ENCODE measurements at places on chromosomes 5 and 9. TPM values are rescaled to one million over a fixed set of nuclear protein-coding genes. Genes with fewer than 3 reads are reported as not detected.

- no peaks in the 10 kb centered on the region for H3K36me3 ChIP-seq
- H3K27ac ChIP-seq, result no peak overlapping the region
- no peak for DNase-seq
- no peaks in the 10 kb centered on the region for H3K27me3 ChIP-seq
- H3K4me3 ChIP-seq, result no peak overlapping the region
Observed at GRCh38 chr5:68886814-68887213, 207.0 kb upstream of the SLC30A5 start.

- H3K27ac ChIP-seq, result no peak overlapping the region
- H3K4me3 ChIP-seq, result no peak overlapping the region
- DNase-seq, result no peak
- H3K36me3 ChIP-seq, result peaks cover 26% of the 10 kb centered on the region
- no peaks in the 10 kb centered on the region for H3K27me3 ChIP-seq
- H3K4me1 ChIP-seq, result peaks cover 21% of the 10 kb centered on the region
Observed at GRCh38 chr9:2767800-2768677, 50.7 kb downstream of the KCNV2 start.

DNA sequence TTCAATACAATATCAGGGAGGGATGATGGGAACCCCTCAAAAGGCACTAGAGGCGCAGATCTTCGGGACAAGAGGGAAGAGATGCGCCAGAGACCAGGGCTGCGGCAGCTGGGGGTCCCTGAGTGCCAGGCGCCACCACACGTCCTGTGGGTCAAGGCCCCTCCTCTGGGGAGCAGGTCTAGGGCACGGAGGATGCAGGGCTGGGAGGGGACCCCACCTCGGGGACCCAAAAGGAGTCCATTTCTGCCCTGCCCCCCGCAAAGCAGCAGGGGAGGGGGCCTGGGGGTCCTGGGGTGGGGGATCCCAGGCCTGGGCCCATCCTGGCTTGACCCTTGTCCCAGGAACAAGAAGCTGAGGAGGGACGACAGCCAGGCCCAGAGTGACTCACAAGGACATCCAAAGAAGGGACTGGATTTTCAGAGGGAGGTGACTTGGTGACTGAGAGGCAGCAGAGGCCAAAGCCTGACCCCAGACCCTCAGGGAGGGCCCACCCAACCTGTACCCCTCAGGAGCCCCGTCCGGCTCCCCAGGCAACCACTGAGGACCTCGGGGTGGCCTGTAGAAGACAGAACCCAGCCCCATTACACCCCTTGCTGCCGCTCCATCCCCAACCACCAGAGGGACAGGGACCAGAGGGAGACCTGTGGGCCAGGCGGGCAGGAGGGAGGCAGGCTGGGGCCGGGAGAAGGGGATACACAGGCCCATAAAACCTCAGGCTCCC, 54.2 kb downstream of the LRSAM1 start:
- H3K4me3 ChIP-seq, result no peak overlapping the region
- no peak overlapping the region for H3K27ac ChIP-seq
- no peaks in the 10 kb centered on the region for H3K27me3 ChIP-seq
- peaks cover 4% of the 10 kb centered on the region for H3K36me3 ChIP-seq
- no peak for DNase-seq

DNA sequence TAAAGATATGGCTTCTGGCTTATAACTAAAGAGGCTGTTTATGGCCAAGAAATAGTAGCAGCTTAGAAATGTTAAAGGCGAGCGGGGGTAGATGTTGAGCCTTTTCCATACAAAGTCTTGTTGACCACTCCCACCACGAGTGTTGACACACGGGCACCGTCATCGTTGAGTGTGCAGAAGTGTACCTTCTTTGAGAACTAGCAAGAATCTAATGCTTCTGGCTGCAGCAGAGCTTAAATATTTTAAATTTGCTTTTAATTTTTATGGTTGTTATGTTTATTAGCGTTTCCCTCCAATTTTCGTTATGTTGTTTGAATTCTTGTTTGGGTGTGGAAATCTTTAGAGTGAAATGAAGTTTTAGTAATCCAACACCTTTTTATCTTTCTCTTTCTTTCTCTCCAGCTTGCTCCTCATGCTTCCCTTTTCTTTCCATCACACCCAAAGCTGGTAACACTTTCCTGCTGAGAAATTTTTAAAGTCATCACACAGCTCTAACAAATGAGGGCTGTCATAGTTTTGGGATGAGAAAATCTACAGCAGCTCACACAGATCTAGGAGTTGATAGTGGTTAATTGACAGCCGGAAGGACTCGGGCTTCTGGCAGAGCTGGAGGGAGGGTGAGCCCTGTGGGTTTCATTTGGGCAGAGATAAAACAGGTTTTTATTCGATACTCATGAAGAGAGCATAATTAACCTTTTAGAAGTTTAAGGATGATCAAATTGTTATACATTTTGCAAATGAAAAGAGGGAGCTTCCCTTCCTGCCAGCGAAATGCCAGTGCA, 120.1 kb upstream of the ZNF608 start:
- no peak for DNase-seq
- no peaks in the 10 kb centered on the region for H3K36me3 ChIP-seq
- no peak overlapping the region for H3K4me3 ChIP-seq

GRCh38 chr5:107871023-107871422, 200.3 kb upstream of the EFNA5 start:
- H3K4me1 ChIP-seq, result peaks cover 12% of the 10 kb centered on the region
- H3K36me3 ChIP-seq, result no peaks in the 10 kb centered on the region
- no peaks in the 10 kb centered on the region for H3K27me3 ChIP-seq
- no peak overlapping the region for H3K27ac ChIP-seq
- DNase-seq, result no peak
- H3K4me3 ChIP-seq, result no peak overlapping the region

- H3K4me1 ChIP-seq, result peaks cover 44% of the 10 kb centered on the region
- no peak overlapping the region for H3K4me3 ChIP-seq
- H3K27me3 ChIP-seq, result no peaks in the 10 kb centered on the region
Observed at GRCh38 chr9:129607027-129607387, 13.9 kb downstream of the C9orf50 start.

DNA sequence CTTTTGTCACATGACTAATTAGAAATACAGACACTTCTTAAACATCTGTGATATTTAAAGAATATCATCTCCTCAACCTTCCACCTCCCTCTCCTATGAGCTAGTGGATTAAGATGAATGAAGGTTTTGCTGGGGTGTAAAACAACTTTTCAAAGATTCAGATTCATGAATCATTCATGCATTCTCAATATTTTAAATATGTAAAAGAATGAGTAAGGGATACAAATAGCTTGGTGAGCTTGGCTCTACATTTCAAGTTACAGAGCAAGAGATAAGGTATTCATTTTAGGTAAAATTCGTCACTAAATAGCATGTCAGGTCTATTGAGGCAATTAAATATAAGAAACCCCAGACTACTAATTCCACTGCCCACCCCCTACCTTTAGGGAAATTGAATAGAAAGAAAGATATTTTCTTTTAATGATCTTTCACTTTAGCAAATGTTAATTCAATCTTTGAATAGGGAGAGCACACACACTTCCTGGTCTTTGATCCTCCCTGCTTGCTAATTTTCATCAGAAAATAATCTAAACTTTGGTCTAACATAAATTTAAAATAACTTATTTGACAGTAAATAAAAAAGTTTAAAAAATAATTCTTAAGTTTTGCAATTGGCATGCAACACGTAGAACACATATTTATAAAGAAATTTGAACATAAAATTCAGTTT, 486.9 kb upstream of the ITGA1 start:
- DNase-seq, result no peak
- no peak overlapping the region for H3K4me3 ChIP-seq
- peaks cover 4% of the 10 kb centered on the region for H3K36me3 ChIP-seq
- no peaks in the 10 kb centered on the region for H3K27me3 ChIP-seq
- H3K27ac ChIP-seq, result no peak overlapping the region

The IFNB1 gene
- total RNA-seq, result not detected

All from mesothelial cell of epicardium (in vitro differentiated cells).